ENCODE measurements at places on chromosomes 1 and 21.

GRCh38 chr1:225338545-225338944 is 89.3 kb downstream of the LBR start:
- DNase-seq = no peak

DNA sequence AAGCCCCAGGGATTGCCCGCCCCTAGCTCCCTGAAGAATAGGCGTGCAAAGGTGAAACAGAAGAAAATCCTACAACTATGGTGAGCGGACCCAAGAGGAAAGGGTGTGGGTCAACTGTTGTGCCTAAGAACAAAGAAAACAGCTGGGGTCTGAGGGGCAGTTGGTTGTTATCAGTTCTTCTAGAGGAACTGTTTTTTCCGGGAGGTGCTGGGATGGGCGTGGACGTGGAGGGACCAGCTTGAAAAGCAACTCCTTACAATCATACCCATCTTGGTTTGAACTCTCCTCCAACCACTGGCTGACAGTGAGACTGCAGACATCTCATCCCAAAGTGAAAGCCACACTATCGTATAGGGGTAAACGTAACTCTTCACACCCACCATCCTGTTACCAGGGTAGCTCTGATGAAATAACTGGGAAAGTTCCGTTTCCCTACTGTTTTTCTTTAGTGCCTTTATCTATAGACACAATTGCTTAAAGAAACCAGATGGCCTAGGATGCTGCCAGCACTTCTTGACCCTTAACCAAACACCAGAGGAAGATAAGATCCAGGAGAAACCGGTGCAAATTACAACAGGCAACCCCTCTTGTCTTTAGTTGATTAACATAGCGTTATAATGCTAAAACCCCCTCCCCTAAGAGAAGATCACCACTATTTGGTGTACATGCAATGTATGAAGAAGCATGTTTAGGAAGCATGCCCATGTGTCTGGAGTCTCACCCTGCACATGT is 25.6 kb upstream of the FAM89A start:
- no peak for DNase-seq

DNA sequence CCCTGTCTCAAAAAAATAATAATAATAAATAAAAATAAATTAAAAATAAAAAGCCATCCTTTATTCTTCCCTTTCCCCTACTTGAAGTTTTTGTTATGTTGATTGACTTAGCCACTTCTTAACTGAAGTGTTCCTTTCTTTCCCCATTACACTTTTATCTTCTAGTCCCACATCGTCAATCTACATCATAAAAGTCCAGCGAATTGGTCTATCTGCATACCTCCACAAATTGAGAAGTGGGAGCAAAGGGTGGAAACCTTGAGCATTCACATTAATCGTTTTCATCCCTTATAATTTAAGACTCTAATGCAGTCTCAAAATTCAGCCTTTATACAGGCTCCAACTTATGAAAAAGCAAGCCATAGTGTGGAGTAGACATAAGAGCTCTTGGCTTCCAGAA is 6.5 kb upstream of the ZYG11A start:
- no peak for DNase-seq

DNA sequence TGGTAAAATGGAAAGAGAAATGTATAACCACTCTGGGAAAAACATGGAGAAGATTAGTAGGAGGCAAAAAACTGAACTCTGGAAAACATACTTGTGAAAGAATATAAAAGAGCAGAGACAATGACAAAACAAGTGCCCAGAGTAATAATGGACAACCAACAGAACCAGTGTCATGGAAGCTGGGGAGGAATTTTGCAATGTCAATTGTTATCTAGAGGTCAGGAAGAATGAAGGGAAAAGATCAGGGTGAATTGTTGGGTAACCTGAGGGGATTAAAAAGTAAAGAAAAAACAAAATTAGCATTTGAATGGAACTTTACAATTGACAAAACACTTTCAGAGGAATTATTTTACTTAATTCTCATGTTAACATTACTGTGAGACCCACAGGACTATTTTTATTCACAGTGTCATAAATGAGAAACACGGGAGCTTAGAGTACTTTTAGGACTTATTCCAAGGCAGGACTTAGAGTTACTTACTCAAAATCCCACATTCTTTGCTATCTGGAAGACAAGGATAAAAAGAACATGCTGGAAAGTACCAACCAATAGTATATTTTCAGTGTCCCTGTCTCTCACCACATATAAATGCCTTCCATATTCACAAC is 19.5 kb downstream of the JAM2 start:
- no peak for DNase-seq

- peak; percentile 70 for DNase-seq
These were observed at the start of gene TRNP1 for GRCh38 chr1:26993237-26994019. TRNP1 (plus strand) TSS chr1:26993692; CDS start chr1:26993787, 95 bp downstream.

GRCh38 chr1:201573030-201573429 is 34.1 kb downstream of the NAV1 start:
- no peak for DNase-seq

GRCh38 chr1:226946841-226947240 is 6.7 kb downstream of the COQ8A start:
- DNase-seq = no peak

DNA sequence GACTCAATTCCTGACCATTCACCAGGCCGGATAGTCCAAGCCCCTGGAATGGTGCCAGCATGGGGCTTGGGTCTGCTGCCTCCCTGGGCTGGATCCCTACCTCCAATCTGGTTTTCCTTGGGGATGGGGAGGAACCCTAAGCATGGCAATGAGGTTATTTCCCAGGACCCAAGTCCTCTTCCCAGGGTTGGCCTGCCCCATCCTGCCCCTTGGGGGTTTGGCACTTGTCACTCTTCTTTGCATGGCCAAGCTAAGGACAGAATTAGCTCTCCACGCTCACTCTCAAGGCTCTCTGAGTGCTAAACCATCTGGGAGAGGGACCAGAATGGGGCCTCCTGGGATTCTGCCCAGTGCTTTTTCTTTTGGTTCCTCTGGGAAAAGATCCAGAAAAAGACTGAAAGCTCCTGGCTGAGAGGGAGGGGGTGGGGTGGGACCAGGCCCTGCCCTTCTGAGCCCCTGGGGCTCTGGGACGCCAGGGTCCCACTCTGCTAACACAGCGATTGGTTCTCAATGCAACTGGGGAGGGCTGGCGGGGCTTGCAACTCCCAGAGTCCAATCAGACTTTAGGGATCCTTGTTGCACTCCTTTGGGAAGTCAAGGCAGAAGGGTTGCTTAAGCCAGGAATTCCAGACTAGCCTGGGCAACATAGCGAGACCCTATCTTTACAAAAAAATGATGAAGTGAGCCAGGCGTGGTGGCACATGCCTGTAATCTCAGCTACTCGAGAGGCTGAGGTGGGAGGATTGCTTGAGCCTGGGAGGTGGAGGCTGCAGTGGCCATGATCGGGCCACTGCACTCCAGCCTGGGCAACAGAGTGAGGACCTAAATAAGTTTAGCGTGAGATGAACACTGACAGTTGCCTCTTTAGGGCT is 52.7 kb downstream of the DHRS3 start:
- DNase-seq = no peak

GRCh38 chr1:19033926-19034680 is 77.6 kb upstream of the IFFO2 start:
- no peak for DNase-seq

- DNase-seq = no peak
These were observed 19.4 kb downstream of the VPS13D start for GRCh38 chr1:12249181-12249580.

DNA sequence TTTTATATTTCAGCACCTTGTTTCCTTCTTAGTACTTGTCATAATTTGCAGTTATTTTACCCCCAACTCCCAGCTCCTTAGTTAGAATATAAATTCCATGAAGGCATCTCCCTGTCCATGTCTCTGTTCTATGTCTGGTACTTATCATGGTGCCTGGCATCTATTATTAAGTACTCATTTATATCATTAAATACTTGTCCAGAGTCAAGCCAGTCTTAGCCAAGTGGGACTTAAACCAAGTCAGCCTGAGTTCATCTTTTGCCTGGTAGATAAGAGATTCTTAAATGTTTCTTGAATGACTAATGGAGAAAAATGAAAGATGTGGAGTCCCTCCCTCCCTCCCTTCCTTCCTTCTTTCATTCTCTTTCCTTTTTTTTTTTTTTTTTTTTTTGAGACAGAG is 9.4 kb downstream of the SLC25A44 start:
- no peak for DNase-seq

GRCh38 chr1:36149237-36149972 is at the start of gene TRAPPC3:
TRAPPC3 (minus strand) TSS chr1:36149486; CDS start chr1:36149378, 108 bp downstream.
- DNase-seq = peak; percentile 98

- DNase-seq = no peak
These were observed 307.0 kb downstream of the ST6GALNAC3 start for GRCh38 chr1:76381450-76382097.
